ENCODE measurements at places on chromosomes 2 and 18. TPM values are rescaled to one million over a fixed set of nuclear protein-coding genes. Genes with fewer than 3 reads are reported as not detected.

DTNA gene
- not detected for total RNA-seq

SMAD2 gene
- 83.0 TPM for total RNA-seq

UGT1A3 gene
- total RNA-seq, result not detected

DNER gene
- not detected for total RNA-seq

CCNYL1 gene
- 8.7 TPM for total RNA-seq

All from CD4-positive, alpha-beta T cell (primary cell).